Stimulated activated CD4-positive, alpha-beta T cell treated with anti-CD3 and anti-CD28 coated beads, Interleukin-4, amount 100 ng/mL, for 4 hours (primary cell): ENCODE measurements at places on chromosomes 12 and 14.

- no peak for DNase-seq
Observed at GRCh38 chr12:76649099-76649498, 89.5 kb upstream of the OSBPL8 start.

DNA sequence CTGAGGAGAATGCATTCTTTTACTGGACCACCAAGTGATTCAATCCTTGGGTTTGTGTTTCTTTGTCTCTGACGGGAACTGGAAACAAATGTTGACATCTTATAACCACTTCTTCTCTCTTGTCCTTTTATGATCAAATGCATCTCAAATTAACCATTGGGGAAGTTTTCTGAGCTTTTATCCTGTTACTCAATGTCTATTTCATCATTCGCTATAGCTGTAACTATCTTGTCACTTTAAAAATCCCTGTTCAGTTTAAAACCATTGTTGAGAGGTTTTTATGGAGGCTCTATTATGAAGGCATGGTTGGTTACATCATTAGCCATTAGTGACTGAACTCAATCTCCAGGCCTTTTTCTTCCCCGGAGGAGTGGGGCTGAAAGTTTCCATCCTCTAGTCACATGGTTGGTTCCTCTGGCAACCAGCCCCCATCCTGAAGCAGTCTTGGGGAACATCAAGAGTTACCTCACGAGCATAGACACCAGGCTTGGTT, 2.7 kb upstream of the CLEC6A start:
- no peak for DNase-seq

- DNase-seq = no peak
Observed at GRCh38 chr14:99192028-99192621, 79.9 kb downstream of the BCL11B start.

- no peak for DNase-seq
Observed at GRCh38 chr14:100362311-100362927, 39.3 kb downstream of the SLC25A47 start.

- no peak for DNase-seq
Observed at GRCh38 chr12:52629281-52630007, 11.1 kb upstream of the KRT73 start.

DNA sequence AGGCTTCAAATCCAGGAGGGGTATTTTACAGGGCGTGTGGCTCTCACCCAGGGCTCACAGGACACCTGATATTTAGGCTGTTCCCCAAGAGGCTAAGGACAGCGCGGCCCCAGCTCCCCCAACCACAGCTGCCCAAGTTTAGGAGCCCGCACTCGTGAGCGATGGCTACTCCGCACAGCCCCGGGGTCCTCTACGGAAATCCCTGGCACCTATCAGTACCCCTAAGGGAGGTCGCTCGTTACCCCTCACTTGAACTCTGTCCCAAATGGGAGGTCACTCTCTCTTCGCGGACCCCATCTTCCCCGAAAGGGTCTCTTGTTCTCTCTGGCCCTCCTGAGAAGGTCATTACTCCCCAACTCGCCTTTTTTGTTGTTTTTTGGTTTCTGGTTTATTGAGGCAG, 708 bp upstream of the P2RX4 start:
- no peak for DNase-seq

GRCh38 chr12:123532019-123532418, 1.5 kb downstream of the RILPL1 start:
- DNase-seq = no peak

DNA sequence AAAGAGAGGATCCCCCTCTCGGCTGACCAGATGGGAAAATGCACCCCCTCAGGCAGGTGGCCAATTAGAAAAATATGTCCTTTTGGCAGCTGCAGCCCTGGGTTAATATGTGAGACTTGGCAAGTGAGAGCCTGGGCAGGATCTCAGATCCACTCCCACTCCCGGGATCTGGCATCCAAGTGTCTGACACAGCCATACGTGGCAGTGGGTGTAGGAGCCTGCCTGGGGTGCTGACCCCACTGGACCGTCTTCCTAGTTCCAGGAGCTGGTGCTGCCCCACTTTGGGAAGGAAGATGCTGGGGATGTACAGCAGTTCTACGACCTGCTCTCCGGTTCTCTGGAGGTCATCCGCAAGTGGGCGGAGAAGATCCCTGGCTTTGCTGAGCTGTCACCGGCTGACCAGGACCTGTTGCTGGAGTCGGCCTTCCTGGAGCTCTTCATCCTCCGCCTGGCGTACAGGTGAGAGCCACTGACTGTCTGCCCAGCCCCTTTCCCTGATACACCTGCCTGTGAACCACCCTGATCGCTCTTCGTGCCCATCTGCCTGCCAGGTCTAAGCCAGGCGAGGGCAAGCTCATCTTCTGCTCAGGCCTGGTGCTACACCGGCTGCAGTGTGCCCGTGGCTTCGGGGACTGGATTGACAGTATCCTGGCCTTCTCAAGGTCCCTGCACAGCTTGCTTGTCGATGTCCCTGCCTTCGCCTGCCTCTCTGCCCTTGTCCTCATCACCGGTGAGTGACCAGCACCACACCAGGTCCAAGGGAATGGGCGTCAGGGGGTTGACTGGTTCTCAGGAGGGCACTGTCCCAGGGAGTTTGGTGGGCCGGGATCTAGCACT, 5.8 kb downstream of the NR4A1 start:
- DNase-seq = no peak

- no peak for DNase-seq
Observed at GRCh38 chr12:23564451-23565152, 384.9 kb downstream of the SOX5 start.

DNA sequence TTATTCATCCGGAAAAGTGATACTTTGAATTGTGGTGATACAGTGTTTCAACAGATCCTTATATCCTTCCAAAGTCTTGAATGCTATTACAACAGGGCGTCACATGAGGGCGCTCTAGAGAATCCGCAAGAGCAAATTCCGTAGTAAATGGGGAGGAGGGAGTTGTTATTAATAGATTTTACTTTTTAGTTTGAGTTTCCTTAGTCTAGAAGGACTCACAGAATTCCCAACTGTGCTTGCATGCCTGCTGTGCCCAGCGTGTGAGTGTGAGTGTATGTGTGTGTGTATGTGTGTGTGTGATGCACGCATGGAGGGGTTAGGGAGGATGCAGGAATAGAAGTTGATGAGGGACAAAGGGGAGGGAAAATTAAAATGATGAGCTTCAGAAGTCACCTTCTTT, 375.3 kb downstream of the C12orf75 start:
- no peak for DNase-seq

DNA sequence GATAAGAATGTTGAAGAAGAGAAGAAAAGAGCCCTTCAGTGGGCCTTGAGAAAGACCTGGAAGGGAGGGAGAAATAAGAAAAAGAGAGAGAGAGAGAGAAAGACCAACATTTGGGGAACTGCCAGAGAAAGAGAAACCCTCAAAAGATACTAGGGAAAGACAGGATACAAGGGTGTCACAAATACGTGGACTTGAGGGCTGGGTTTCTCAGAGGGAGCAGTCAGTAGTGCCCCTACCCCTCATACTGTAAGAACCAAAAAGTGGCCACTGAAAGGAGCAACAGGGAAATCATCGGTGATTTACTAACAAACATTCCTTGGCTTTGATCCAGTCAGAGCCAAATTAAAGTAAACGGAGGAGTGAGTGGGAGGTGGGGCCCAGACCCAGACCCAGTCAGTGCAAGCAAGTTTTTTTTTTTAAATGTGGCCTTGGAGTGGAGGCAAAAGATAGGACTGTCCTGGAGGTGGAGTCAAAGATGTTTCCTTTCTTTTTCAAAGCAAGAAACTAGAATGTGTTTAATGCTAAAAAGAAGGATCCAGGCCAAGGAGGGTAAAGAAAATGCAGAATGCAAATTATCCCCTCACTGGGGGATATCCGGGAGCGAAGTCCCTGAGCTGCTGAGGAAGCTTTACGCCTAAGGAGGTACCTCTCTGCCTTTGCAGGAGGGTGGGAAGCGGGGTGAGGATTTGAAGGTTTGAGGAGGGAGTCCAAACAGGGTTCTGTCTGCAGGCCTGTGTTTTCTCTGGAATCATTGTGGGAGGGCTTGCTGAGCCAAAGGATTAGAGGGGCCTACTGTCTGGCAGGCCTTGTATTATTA, 143.5 kb upstream of the AMIGO2 start:
- no peak for DNase-seq

DNA sequence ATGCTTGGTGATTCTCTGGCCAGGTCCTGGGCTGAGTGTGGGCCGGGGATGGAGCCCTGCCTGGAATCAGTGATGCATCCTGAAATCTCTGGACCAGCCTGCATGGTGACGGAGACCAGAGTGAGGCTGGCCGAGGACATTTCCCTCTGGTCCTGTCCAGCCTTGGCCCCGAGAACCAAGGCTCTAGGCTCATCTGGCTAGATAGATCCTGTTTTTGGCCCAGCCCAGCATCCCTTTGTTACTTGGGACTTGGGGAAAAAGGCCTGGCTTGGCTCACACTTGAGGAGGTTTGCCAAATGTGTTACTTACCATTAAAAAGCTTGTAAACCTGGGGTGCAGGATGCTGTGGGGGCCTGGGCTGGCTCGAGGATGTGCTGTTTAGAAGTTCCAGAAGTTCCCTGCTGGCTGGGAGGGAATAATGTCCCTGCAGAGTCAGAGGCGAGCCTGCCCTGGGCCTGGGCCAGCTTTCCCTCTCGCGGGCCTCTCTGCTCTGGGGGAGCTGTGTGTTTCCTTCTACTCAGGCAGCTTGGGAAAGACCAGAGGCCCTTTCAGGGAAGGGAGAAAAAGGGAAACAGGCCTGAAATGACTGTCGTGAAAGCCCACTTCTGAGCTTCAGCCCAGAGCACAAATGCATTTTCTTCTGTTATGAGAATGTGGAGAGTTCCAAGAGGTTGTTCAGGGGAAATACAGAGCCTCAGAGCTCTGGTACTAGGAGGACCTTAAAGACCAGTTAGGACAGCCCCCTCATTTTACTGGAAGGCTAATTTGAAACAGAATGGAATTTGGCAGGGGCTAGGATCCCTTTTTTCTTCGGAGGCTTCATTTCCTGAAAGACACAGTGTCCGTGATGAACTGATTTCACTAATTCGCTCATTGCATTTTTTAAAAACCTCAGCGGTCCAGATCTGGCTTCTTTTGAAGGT, 47.2 kb upstream of the CTDSP2 start:
- no peak for DNase-seq

- no peak for DNase-seq
Observed at GRCh38 chr14:32197919-32198318, 3.9 kb upstream of the RNU6-7 start.

GRCh38 chr12:81147292-81147919, 69.5 kb downstream of the ACSS3 start:
- no peak for DNase-seq

GRCh38 chr14:93186956-93187355, 1.8 kb downstream of the LYSET start:
- no peak for DNase-seq

DNA sequence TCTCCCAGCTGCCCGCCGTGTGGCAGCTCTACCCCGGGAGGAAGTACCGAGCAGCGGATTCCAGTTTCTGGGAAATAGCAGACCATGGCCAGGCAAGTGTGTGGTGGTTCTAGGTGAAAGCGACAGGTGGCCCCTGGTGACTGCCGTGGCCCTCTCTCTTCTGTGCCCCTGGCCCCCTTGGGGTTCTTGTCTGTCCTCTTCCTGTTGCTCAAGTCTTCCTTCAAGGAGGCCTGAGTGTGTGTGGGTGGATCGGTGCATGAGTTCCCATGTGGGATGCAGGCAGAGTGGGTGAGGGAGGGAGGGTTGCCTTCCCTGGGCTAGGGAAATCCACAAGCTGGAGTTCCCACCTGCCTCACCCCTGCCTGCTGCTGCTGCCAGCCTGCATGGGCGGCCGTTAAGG, 4.6 kb downstream of the TCL1B start:
- DNase-seq = no peak

GRCh38 chr14:20375471-20375870, 32.0 kb downstream of the PARP2 start:
- DNase-seq = no peak

- DNase-seq = no peak
Observed at GRCh38 chr12:127536833-127537428, 730.0 kb upstream of the TMEM132C start.

DNA sequence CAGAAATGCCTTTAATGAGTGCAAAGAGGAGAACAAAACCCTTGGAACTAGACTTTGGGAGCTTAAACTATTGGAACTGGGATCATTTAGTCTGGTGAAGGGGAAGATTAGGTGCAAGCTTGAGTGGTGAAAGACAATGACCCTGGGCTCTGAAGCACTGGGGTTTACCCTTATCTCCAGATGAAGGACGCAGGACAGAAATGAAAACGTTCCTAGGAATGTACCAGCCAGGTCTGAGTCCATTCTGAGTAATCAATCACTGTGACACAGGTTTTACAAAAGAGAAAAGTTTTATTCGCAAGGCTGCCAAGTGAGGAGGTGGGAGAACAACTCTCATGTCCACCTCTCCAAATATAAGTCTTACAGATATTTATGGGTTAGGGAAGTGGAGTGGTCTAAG, 249.1 kb downstream of the LRIG3 start:
- no peak for DNase-seq

GRCh38 chr14:75277815-75278421, 710 bp upstream of the FOS start:
- no peak for DNase-seq

DNA sequence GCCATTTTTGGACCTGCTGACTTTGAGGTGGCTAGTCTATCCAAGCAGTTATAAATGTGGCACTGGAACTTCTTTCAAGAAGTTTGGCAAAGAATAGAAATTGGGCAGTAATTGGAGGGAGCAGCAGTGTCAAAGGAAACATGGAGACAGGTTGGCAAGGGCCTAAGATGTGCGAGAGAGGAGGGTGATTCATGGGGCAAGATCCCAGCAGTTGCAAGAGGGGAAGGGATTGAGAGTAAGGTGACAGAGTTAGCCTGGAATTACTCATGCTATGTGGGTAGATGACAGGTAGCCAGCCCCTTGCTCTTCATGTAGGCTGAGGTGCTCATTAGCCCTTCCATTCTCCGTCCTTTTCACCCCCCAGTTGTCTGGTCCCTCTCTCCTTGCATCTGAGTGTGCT, 42.2 kb downstream of the FBXL14 start:
- no peak for DNase-seq

GRCh38 chr14:76938092-76938500, 90.4 kb downstream of the IRF2BPL start:
- no peak for DNase-seq

DNA sequence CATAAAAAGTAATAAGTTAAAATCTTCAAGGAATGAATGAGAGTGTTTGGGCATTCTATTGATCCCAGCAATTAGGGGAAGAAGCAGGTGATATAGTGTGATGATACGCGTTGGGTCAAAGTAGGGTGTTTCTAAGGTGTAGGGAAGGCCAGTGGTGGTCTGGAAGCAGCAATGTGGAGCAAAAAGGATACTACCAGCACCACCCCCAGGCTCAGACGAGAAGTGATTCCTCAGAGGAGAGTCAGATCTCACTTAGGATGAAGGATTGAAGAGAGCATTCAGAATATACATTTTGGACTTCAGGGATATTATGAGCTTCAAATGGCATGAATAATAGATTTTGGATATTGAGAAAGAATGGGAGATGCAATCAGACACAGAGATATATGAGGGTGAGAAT, 497.6 kb downstream of the RMST start:
- DNase-seq = no peak
